ENCODE measurements at places on chromosomes 4 and X.

- no peak for DNase-seq
These were observed 392.0 kb upstream of the INTU start for GRCh38 chr4:127240764-127241105.

DNA sequence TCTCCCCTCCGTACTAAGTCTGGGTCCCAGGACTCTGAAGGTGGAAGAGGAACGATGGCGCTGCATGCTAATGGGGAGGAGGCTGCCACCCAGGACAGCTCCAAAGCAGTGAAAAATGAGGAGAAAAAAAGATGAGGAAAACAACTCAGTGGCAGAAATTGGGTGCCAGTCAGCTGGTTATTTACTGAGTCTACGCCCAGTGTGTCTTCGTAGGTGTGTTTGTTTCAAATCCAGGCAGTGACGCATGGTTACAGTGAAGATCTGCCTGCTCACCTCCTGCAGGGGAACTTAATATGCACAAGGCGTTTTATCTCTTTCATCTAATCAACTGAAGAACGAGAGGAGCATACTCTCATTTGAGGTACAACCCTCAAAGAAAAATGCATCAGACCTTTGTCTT is 70.9 kb upstream of the FBXW7 start:
- DNase-seq: no peak

DNA sequence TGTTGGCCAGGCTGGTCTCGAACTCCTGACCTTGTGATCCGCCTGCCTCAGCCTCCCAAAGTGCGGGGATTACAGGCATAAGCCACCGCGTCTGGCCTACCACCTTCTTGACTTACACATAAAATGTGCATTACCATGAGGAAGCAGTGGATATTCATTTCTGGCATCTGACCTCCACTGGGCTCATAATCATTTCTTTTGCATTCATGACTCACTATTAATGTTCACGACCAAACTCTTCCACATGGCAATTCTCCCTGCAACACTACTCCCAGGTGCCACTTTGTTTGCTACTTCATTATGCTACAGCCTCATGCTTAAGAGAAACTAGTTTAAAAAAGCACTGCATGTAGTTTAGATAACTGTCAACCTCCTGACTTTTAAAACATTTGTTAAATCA is 22.7 kb downstream of the RASGEF1B start:
- no peak for DNase-seq

GRCh38 chr4:75289914-75290582 is 224.2 kb downstream of the RCHY1 start:
- DNase-seq: peak; percentile 78

DNA sequence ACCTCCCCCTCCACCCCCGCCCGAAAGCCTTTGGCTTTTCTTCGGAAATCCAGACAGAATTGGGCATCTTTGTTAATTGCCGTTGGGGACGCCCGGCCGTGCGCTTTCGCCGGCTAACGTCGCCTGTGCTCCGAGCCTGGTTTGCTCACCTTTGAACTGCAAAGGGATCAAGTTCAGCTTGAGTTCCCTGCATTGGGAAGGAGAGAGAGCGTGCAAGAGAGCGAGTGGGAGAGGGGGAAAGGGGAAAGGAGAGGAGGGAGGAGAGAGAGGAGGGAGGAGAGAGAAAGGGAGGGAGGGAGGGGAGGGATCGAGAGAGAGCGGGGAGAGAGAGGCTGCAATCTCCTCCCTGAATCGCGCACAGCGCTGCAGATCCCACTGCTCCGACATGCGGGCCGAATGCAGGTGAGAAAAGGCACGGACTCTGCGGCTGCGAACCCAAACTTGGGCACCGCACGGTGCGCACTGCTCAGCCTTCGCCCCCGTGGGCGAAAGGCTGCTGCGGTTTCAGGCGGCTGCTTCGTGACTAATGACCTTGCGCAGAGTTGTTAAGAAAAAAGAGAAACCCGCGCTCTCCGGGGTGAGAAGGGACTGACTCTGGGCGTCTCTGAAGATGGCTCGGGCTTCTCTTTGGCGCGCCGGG is at the start of gene PCDH7:
Gene PCDH7 (plus strand): TSS at position 349 of the 640 bp plus-strand sequence. CDS start 1,054 bp downstream, outside the sequence.
- DNase-seq: no peak

DNA sequence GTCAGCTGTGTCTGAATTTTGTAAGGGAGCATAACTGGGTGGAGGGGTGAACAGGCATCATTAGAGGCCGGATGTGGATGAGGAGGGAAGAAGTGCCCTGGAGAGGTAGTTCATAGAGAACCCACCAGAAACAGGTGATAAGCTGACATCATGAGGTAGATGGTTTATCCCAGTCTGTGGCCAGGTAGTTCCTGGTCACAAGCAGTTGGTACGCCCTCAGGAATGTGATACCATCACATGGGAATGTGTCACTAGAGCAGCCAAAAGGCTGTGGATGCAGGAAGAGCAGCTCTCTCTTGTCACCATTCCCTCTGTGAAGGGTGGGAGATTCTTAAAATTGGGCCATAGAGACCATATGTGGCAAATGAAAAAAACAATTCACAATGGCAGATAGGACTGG is 21.9 kb downstream of the MSN start:
- no peak for DNase-seq

- no peak for DNase-seq
These were observed 1.4 kb upstream of the HHIP start for GRCh38 chr4:144644368-144645101.

DNA sequence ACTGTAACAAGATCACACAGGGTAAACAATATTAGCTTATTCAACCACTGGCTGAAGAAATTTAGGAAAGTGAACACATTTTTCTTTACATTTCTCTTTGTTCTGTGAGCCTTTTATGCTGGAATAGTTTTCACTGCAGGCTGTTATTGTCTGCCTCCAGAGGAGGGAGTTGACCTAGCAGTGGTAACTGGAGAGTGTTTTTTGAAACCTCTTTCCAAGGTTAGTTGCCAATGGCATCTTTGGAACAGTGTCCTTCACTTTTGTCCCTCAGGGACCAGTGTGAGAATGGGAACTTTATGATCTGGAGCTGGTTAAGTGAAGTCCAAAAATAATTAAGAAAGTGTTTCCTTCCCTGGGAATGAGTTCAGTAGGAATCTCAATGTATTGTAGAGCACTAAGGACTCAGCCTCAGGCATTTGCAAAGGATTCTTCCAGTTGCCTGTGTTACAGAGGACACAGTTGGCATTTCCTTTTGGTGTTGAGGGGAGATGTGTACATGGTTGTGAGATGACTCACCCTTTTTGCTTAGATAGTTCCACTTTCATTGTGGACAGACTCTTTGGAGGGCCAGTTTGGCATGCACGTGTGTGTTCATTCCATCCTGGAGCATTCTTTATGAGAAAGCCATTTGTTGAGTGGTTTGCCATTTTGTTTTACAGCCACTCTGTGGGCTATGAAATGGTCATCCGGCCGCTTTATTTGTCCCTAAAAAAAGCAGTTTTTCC is 61.3 kb downstream of the AR start:
- peak; percentile 73 for DNase-seq

GRCh38 chr4:142091085-142091513 is 454.7 kb downstream of the IL15 start:
- no peak for DNase-seq

GRCh38 chr4:8587469-8588195 is 4.9 kb upstream of the CPZ start:
- DNase-seq: no peak

- no peak for DNase-seq
These were observed 23.8 kb downstream of the CXCL1 start for GRCh38 chr4:73892966-73893365.

GRCh38 chr4:78621395-78621794 is 69.8 kb downstream of the ANXA3 start:
- DNase-seq: no peak

- no peak for DNase-seq
These were observed 47.8 kb downstream of the APELA start for GRCh38 chr4:164924670-164925238.

GRCh38 chr4:170794525-170794924 is 704.8 kb upstream of the AADAT start:
- DNase-seq: no peak

GRCh38 chr4:79236785-79237184 is 89.1 kb downstream of the NAA11 start:
- DNase-seq: no peak

DNA sequence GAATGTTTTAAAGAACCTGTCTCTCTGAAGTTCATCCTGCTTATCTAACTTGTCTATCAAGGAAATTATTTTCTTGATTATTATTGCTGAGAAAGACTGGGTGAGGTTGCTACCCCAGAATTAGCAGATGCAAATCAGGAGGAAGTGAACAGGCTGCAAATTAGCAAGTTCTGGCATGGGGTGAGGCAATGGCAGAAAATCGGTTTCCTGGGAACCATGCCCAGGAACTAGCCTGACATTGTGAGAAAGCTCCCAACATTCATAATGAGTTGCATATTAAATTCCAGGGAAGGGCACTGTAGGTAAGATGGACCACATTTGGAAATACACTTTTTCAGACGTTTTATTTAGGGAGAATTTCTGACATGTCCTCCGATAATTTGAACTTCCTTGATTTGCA is 11.6 kb downstream of the ARSF start:
- DNase-seq: no peak

DNA sequence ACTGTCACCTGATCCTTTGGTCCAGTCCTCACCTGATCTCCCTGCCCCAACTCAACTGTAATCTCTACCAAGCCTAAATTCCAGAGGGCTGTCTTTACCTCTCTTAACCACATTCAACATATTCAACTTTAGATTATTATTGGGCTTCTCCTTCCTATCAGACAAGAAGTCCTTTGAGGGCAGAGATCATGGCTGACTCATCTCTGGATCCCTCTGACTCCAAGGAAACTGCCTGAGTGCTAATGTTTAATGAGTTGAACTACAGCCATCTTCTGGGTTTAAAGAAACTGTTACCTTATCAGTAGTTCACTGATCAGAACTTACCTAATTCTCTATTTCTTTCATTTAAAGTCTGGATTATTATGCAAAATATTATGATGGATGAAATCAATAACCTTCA is 135.7 kb downstream of the GPC3 start:
- DNase-seq: no peak

- DNase-seq: peak; percentile 42
These were observed 30.1 kb downstream of the TEX13A start for GRCh38 chrX:105190252-105190853.

GRCh38 chrX:13258725-13259124 is 61.1 kb downstream of the ATXN3L start:
- DNase-seq: no peak

- DNase-seq: no peak
These were observed 141.1 kb downstream of the MOSPD2 start for GRCh38 chrX:15014281-15014680.

DNA sequence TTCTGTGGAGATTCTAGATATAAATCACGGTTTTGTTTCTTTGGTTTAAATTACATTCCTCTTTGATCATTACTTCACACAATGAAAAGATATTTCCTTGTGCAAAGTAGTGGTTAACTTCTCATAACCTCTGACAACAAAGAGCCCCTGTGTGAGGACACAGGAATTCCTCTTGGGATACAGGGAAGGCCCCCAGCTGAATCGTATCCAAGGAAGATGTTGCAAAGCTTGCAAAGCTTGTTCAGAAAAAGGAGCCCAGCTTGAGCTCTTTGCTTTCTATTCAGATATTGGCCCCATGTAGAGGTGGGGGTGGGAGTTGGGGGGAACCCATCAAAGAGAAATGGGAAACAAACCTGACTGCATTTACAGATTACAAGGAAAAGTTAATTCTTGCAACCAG is 145.7 kb downstream of the RELL1 start:
- no peak for DNase-seq

- no peak for DNase-seq
These were observed 181.2 kb upstream of the ETNPPL start for GRCh38 chr4:108943976-108944591.

GRCh38 chr4:122512430-122512829 is 55.9 kb upstream of the IL2 start:
- DNase-seq: no peak

- no peak for DNase-seq
These were observed 12.0 kb upstream of the LRAT start for GRCh38 chr4:154731756-154732155.

DNA sequence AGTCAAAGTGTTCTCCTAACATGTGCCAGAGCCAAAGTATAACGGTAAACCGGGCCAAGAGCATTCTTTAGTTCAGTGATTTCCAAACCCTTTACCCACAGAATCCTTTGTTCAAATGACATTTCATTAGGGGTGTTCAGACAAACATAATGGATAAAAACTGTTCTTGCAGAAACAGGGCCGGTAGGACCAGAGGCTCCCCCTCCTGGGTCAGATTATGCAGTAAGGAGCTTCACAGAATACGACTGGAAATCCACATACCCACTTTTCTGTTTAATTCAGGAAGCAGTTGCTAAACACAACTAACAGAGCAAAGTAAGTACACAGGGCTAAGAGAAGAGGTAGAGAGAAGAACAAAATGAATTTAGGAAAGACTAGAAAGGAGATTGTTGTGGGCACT is 46.6 kb upstream of the TMEM184C start:
- no peak for DNase-seq

DNA sequence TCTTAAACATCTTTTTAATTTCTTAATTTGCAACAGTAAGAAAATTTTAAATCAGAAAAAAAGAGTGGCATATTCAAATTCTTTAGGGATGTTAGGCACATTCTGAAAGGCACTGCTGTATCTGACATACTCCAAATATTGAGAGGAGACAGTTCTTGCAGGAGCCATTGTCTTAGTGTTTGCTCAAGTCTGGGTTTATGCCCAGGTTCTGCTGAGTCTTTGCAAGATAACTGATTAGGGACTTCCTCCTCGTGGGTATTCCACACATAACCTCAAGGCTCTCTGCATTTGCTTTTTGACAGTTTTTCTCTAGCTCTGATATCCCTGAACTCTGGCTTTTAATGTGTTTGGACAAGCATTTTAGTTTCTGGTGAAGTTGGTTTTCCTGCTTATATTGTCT is 52.6 kb downstream of the RPS3A start:
- no peak for DNase-seq

DNA sequence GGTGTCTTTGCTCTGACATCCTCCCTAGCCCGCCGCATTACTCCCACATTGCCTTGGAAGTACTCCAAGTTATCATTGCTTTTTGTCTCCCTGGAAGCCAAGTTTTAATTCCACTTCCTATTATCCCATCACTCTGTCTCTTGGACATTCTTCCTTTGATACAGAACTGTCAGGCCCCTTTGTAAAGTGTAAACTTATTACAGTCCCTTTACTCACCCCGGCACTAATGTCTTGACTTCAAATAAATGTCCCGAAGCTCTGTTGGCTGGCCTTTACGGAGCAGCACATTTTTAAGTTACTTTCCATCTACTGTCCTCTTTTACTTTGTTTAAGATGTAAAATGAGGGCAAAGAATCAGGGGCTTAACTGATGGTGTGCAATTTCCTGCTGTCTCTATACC is 223.5 kb upstream of the IGFBP7 start:
- DNase-seq: no peak
